ENCODE measurements at places on chromosomes 12 and 14.
A peak's percentile ranks its signal among the peaks of the same experiment; 100 is the strongest.

DNA sequence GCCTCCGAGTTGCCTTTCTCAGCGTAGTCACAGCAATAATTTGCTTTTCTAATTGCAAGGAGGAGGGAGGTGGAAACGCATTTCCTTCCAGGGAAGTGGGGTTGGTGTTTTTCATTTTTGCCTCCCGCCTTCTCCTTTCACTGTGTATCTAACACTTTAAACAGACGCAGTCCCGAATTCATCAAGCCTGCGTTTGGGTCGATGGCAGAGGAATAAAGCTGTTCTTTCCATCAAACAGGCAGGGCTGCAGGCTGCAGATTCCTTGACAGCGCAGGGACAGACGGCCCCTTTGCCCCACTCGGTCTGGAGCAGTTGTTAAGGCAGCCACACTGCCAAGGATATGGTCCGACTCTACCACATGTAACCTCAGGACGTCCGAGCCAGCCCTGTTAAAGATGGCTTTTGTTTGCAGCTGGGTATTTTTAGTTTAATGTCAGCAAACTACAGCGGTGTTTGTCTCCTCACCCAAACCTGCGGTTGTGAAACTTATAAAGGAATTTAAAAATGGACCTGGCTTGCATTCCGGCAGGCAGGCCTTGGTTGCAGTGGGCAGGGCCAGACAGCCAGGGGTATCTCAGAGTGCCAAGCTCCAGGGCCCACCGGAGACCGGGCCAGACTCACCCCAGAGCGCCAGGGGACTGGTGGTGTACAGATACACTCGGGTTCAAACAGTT, 2.1 kb downstream of the CHST11 start:
- DNase-seq, result peak; percentile 59

- DNase-seq, result no peak
Observed at GRCh38 chr14:62234849-62235248, 472.6 kb downstream of the SNAPC1 start.

- no peak for DNase-seq
Observed at GRCh38 chr12:99372257-99372920, 275.2 kb upstream of the GARIN6 start.

- DNase-seq, result peak; percentile 70
Observed at GRCh38 chr12:64946132-64946829, 121.8 kb downstream of the TBC1D30 start.

DNA sequence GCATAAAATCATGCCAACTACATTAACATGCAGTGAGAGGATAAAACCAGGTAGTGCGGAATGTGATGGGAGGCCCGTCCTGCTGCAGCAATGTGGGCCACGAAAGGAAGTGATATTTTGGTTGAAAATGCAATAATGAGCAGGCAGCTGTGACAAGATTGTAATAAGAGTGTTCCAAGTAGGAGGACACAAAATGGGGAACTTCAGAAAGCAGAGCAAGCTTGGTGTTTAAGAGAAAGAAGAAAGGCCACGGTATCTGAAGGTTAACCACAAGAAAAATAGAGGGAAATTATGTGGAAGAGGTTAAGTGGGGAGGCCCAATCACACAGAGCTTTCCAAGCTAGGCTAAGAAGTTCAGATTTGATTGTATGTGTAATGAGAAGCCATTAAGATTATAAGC, 34.3 kb downstream of the OVCH1 start:
- DNase-seq, result no peak

DNA sequence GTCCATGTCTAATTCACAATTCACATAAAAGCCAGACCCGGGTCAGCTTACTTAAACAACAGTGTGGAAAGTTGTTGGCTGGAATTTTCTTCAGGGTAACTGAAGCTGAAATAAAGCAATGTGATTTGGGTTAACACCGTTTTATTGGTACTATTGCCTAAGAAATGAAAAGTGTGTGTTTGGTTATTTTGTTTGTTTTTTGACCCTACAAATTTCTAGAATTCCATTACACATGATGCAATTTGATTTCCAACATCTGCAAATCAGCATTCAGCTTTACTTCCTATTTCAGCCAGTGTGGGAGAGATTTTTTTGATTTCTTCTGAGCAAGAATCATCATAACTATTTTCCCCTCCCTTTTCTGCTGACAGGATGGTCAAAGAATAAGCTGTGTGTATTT, 45.7 kb upstream of the CLMN start:
- DNase-seq, result no peak

GRCh38 chr12:61765926-61766325, 494.3 kb upstream of the USP15 start:
- DNase-seq, result no peak

DNA sequence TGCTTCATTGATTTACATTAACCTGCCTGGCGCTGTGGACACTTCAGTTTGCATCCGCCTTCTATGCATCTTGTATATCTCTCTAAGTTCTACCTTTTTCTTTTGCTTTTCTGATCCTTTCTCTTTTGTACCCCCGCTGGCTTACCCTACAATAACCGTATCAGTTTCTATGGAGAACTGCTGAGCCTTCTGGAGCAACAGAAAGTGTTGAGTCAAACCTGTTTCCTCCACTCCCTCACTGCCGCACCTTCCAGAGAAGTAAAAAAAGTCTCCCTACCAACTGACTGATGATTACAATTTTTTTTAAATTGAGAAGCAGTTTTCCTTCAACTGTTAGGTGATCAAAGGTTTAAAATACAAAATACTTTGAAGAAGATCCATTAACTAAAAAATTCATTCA, 17.4 kb downstream of the EXD2 start:
- no peak for DNase-seq

DNA sequence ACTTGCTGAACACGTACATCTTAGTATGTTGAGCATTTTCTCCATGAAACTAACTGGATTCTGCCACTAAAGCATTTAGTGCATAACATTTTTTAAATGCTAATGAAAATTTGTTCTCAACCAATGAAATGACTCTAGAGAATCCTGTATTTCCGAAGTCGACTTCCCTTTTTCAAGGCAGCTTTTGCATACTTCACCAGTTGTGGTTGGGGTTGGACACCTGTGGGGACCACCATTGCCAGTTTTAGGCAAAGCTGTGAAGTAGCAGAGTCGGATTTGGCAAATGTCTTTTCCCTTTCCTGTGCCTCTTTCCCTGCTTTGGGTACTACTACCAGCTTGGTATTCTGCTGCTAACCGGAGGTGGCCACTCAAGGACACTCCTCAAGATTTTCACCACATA, 349.2 kb downstream of the BCAT1 start:
- DNase-seq, result no peak

GRCh38 chr14:101854366-101854765, 92.9 kb downstream of the PPP2R5C start:
- no peak for DNase-seq

GRCh38 chr12:3493043-3493858, 2.2 kb downstream of the PRMT8 start:
- DNase-seq, result no peak

GRCh38 chr14:102140027-102140749, 491 bp downstream of the WDR20 start:
- DNase-seq, result no peak

GRCh38 chr14:86826661-86827060, 1166.3 kb downstream of the GALC start:
- no peak for DNase-seq

- DNase-seq, result no peak
Observed at GRCh38 chr14:23538785-23539184, 12.8 kb downstream of the ZFHX2 start.

DNA sequence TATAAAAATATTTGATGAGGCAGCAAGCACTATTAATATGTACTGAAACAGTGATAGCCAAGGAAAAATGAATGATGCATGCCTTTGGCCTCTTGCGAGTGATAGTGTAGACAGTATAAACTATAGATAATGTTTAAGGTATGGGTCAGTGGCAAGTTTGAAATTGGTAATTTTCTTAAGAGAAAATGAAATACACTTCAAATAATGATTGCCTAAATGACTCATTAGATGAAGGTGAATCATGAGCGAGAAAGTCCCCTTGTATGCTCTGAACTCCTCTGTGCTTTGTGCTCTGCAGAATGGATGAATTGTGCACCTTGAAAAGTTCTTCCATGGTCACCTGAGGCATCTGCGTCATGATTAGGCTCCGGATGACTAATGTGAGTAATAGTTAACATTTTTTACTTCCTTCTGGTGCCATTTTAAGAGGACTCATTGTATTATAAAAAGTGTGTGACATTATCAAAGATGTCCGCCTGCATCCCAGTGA, 84.9 kb upstream of the RTL1 start:
- no peak for DNase-seq

Data from sciatic nerve (tissue), 2 donors.